Activated naive CD8-positive, alpha-beta T cell treated with anti-CD3 and anti-CD28 coated beads, Interleukin-2, amount 10 ng/mL, durations not matched to agents 7 days and 5 days (primary cell): ENCODE measurements at places on chromosomes 3 and 15. TPM values are rescaled to one million over a fixed set of nuclear protein-coding genes. Genes with fewer than 3 reads are reported as not detected.
A peak's percentile ranks its signal among the peaks of the same experiment; 100 is the strongest.

GRCh38 chr15:25783607-25784540 lies 79.3 kb downstream of the ATP10A start:
- H3K27ac ChIP-seq = peak overlapping the region; percentile 19
- DNase-seq = peak; percentile 48
- peaks cover 24% of the 10 kb centered on the region for H3K4me1 ChIP-seq
- no peaks in the 10 kb centered on the region for H3K27me3 ChIP-seq
- no peak overlapping the region for H3K4me3 ChIP-seq

DNA sequence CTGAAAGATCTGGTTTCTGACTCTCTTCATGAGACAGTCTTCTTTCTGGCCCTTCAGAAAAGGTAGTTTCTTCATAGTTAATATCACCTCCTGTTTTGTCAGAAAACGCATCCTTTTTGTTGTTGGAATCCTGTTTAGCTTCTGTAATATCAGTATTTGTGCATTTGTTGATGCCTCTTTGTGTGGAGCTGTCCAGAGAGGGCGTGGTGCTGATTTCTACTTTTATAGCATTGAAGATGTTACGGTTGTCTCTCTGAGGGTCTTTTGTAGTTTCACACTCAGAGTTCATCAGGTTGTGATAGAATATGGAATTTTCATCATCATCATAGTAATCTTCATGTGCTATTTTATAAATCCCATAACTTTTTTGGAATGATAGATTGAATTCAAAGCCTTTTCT lies 8.9 kb downstream of the GPR149 start:
- H3K4me1 ChIP-seq = no peaks in the 10 kb centered on the region
- no peak for DNase-seq
- peaks cover 3% of the 10 kb centered on the region for H3K27me3 ChIP-seq
- H3K4me3 ChIP-seq = no peak overlapping the region
- H3K27ac ChIP-seq = no peak overlapping the region

SERPINI2 gene
- not detected for total RNA-seq

GRCh38 chr3:72489901-72490300 lies 358.3 kb downstream of the SHQ1 start:
- no peaks in the 10 kb centered on the region for H3K4me1 ChIP-seq
- DNase-seq = no peak

- H3K4me3 ChIP-seq = peak overlapping the region; percentile 59
- DNase-seq = no peak
- peaks cover 23% of the 10 kb centered on the region for H3K4me1 ChIP-seq
- no peaks in the 10 kb centered on the region for H3K36me3 ChIP-seq
Measured at GRCh38 chr3:13234666-13235065, 161.4 kb upstream of the IQSEC1 start.

DNA sequence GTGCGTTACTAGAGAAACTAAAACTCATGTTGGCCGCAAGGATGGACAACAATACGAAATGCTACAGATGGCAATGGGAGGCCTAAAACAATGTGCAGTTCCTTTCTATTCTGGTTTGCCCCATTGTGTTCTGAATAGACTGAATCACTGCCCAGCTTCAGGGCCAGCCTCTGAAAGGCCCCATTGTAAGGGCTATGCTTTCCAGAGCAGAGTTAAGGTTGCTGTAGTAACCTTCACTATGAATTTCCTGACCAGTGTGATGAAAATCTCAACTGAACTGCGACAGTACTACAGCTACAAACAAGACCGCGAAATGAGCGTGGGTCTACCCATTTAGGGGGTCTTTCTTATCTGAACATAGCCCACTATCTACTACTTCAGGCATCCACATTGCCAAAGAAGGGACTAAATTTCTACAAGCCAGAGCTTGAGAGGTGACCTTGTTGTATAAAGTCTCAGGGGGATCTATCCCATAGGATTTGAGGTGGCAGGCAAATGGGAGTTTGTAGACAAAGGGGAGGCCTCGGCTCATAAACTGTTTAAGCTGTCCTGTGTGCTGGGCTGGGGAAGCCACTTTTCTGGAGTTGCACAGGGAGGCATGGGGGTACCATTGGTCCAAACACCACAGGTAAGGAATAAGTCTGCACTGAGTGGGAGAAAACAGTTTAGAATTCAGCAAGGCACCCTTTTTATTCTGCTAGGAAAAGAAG lies 80.1 kb downstream of the MYO1E start:
- peaks cover 18% of the 10 kb centered on the region for H3K4me1 ChIP-seq
- no peak overlapping the region for H3K27ac ChIP-seq
- H3K4me3 ChIP-seq = no peak overlapping the region
- peaks cover 7% of the 10 kb centered on the region for H3K36me3 ChIP-seq
- no peak for DNase-seq
- H3K27me3 ChIP-seq = peaks cover 4% of the 10 kb centered on the region

KNL1 gene
- total RNA-seq = 43.8 TPM

DNA sequence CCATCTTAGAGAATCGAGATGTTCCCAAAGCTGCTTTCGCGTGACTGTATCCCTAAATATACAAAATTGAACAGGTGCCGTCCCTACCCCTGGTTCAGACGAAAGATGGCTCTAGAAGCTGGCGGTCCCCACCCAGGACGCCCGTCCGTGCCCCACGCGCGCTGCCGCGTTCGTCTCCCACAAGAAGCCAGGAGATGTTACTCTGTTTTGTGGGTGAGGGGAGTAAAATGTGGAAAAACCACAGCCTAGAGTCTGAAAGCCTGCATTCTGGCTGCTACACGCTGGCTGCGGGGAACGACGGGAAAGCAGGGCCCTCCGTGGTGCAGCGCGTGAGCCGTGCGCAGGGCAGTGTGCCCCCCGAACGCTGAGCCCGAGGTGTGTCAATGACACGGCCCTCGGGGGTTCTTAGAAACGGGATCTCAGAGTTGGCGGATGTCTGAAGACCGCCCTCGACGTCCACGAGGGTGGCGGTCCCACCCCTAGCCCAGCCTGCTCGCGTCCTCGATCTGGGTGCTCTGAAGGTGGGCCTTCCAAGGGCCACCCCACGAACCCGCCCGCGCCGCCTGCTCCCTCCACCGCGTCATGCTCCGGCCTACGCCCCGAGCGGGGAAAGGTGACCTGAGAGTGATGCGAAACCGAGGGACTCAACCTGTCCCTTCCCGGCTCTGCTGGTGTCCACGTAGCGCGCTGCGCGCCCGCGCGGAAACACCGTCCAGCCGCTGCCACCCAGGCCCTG lies 95.6 kb downstream of the OCA2 start:
- H3K27me3 ChIP-seq = peaks cover 1% of the 10 kb centered on the region
- no peak for DNase-seq
- no peak overlapping the region for H3K27ac ChIP-seq
- no peaks in the 10 kb centered on the region for H3K4me1 ChIP-seq

DNA sequence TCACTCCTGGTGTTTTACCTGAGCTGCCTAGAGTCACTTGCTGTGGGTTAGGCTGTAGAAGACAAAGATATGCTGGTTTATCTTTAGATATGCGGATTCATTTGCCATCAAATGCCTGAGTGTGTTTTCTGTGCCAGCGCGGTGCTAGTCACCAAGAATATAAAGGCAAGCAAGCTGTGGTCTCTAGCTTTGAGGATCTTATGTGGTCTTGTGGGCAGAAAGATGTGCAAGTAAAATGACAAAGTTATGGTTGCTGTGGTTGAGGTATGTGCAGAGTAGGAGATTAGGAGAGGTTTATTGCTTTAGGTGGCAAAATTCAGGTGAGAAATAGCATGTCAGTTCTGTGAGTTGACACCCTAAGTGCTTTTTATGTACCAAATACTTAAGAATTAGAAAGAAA lies 94.2 kb downstream of the CGNL1 start:
- DNase-seq = no peak
- H3K4me3 ChIP-seq = no peak overlapping the region
- no peak overlapping the region for H3K27ac ChIP-seq
- H3K27me3 ChIP-seq = peaks cover 51% of the 10 kb centered on the region
- peaks cover 4% of the 10 kb centered on the region for H3K4me1 ChIP-seq

SKOR1 gene
- 0.71 TPM for total RNA-seq

DNA sequence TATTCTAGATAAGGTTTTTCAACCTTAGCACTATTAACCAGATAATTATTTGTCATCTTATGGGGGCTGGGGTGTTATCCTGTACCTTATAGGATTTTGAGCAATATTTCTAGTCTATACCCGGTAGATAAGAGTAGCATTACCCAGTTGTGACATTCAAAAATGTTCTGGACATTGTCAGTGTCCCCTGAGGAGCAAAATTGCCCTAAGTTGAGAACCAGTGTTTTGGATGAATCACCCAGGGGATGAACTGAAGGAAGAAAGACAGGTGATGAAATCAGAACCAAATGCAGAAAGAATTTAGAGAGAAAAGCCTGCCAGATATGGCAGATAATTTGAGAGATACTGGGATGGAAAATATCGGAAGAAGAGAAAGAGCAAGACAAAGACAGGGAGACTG lies 58.2 kb downstream of the KCNH8 start:
- no peak overlapping the region for H3K27ac ChIP-seq
- no peaks in the 10 kb centered on the region for H3K36me3 ChIP-seq
- H3K4me3 ChIP-seq = no peak overlapping the region
- no peak for DNase-seq

DNA sequence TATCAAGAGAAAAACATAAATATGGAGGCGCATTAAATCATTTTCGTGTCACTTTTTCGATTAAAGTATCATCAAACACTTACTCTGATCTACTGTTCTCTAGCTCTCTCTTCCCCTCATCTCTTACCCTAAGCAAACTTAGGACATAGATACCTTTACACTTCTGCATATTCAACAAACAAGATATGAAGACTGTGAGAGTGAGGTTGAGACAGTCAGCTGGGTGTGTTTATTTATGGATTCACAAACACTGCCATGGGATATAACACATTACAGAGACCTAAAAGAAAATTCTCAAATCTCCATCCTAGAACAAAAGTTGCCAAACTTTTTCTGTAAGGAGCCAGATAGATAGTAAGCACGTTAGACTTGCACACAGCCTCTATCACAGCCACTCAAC lies 85.2 kb upstream of the ZNF385D start:
- no peak overlapping the region for H3K4me3 ChIP-seq
- no peak for DNase-seq
- no peaks in the 10 kb centered on the region for H3K4me1 ChIP-seq
- no peaks in the 10 kb centered on the region for H3K36me3 ChIP-seq

- H3K27ac ChIP-seq = no peak overlapping the region
- peaks cover 21% of the 10 kb centered on the region for H3K4me1 ChIP-seq
- H3K36me3 ChIP-seq = peaks cover 13% of the 10 kb centered on the region
- no peak overlapping the region for H3K4me3 ChIP-seq
Measured at GRCh38 chr15:42279234-42279723, 6.0 kb upstream of the TMEM87A start.

RHCG gene
- not detected for total RNA-seq

- no peak overlapping the region for H3K27ac ChIP-seq
- H3K4me1 ChIP-seq = no peaks in the 10 kb centered on the region
- peaks cover 65% of the 10 kb centered on the region for H3K27me3 ChIP-seq
Measured at GRCh38 chr15:91678003-91678402, 175.5 kb upstream of the SLCO3A1 start.

- no peak for DNase-seq
- no peaks in the 10 kb centered on the region for H3K36me3 ChIP-seq
- peak overlapping the region; percentile 65 for H3K27ac ChIP-seq
- peaks cover 52% of the 10 kb centered on the region for H3K4me1 ChIP-seq
- no peaks in the 10 kb centered on the region for H3K27me3 ChIP-seq
Measured at GRCh38 chr15:92821491-92822116, 78.5 kb upstream of the CHD2 start.

- no peak for DNase-seq
- no peak overlapping the region for H3K4me3 ChIP-seq
- H3K27me3 ChIP-seq = no peaks in the 10 kb centered on the region
Measured at GRCh38 chr3:60703956-60704736, 547.1 kb downstream of the FHIT start.

- H3K27me3 ChIP-seq = no peaks in the 10 kb centered on the region
- no peaks in the 10 kb centered on the region for H3K4me1 ChIP-seq
- no peak for DNase-seq
- H3K4me3 ChIP-seq = no peak overlapping the region
- no peak overlapping the region for H3K27ac ChIP-seq
- H3K36me3 ChIP-seq = peaks cover 11% of the 10 kb centered on the region
Measured at GRCh38 chr3:32733631-32734229, 48.7 kb downstream of the CNOT10 start.

DNA sequence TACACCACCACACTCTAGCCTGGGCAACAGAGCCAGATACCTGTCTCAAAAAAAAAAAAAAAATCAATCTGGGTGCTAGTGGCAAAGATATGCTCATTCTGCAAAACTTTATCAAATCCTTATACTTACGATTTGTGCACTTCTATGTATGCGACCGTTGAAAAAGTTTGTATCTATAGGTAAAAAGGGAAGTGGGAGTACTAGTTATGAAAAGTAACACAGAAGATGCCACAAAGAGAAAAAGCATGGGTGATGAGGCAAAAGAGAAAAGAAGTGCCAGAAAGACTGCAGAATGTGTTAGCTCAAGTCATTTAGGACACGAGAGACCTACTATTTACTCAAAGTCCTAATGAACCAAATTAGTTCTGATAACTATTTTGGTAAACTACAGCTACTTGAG lies 407.8 kb downstream of the SHQ1 start:
- H3K4me1 ChIP-seq = peaks cover 57% of the 10 kb centered on the region
- no peak overlapping the region for H3K27ac ChIP-seq
- no peak overlapping the region for H3K4me3 ChIP-seq
- no peaks in the 10 kb centered on the region for H3K27me3 ChIP-seq

GRCh38 chr15:92610101-92610520 lies 45.5 kb downstream of the FAM174B start:
- peaks cover 4% of the 10 kb centered on the region for H3K4me1 ChIP-seq
- no peaks in the 10 kb centered on the region for H3K27me3 ChIP-seq
- no peak overlapping the region for H3K4me3 ChIP-seq
- no peak overlapping the region for H3K27ac ChIP-seq
- DNase-seq = no peak
- H3K36me3 ChIP-seq = no peaks in the 10 kb centered on the region

DNA sequence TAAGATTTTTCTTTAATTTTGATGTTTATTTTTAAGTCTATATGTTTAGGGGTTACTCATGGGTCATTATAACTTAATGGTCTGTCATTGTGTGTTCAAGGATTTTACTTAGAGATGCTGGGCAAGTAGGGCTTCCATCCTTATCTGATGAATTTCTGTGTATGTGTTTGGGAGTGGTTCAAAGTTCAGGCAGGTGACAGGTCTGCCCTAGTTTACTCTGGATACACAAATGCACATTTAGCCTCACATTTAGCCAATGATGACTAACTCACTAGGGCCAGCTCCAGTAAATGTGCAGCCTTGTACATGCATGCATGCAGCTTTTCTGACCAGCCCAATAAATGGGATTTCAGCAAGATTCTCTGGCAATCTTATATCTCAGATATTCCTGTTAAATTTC lies 554.1 kb downstream of the SI start:
- DNase-seq = no peak
- H3K27me3 ChIP-seq = no peaks in the 10 kb centered on the region
- H3K4me3 ChIP-seq = no peak overlapping the region
- H3K4me1 ChIP-seq = no peaks in the 10 kb centered on the region
- H3K36me3 ChIP-seq = no peaks in the 10 kb centered on the region
- H3K27ac ChIP-seq = no peak overlapping the region

DNA sequence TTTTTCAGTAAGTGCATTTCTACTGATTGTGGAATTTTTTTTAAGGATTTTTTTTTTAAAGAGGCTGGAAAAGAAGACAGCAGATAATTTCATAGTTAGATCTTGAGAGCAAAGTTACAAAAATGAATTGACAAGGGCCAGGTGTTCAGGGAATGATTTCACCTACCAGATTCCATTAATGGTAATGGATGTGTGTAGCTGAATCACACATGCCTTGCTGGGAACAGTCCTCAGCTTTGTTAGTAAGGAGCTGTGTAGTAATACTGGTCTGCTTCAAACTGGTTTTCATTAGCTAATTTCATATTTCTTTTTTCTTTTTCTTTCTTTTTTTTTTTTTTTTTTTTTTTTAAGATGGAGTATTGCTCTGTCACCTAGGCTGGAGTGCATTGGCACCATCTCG lies 16.0 kb downstream of the NR1D2 start:
- no peak overlapping the region for H3K4me3 ChIP-seq
- DNase-seq = no peak
- H3K4me1 ChIP-seq = no peaks in the 10 kb centered on the region
- H3K27ac ChIP-seq = no peak overlapping the region

GOLGA8Q gene
- 16.0 TPM for total RNA-seq
